ENCODE measurements at places on chromosomes 6 and 20.
A peak's percentile ranks its signal among the peaks of the same experiment; 100 is the strongest.

DNA sequence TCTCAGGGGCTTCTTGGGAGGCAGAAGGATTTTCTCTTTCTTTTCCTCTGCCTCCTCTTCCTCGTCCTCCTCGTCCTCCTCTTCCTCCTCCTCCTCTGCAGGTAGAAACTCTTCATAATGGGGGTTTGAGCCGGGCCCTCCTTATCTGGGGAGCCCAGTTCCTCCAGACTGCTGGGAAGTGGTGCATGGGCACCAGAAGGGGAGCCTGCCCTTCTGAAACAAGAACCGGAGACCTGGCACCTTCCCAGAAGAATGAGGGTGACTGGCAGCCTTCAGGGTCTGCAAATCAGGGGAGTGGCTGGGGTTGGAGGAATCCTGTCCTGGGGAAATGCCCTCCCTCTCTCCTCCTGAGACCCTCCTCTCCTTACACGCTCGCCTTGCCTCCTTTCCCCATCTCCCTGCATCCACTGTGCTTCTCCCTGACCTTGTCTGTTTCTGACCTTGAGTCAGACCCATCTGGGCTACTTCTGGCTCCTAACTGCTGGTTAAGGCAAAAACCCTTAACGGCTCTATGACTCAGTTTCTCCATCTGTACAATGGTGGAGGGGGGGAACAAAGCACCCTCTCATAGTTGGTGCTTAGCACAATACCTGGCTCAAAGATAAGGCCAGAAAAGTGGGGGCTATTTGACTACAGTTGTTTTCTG, 1.7 kb downstream of the TULP1 start:
- DNase-seq, result no peak

- DNase-seq, result no peak
These were observed 32.8 kb downstream of the LAMA4 start for GRCh38 chr6:112221561-112221960.

GRCh38 chr20:34753706-34754461, 49.7 kb downstream of the TP53INP2 start:
- no peak for DNase-seq

GRCh38 chr6:56691814-56692213, 49.1 kb upstream of the DST start:
- DNase-seq, result no peak

GRCh38 chr6:95364016-95364604, 213.2 kb upstream of the MANEA start:
- DNase-seq, result peak; percentile 16

GRCh38 chr20:24766143-24766527, 182.9 kb upstream of the CST7 start:
- no peak for DNase-seq

DNA sequence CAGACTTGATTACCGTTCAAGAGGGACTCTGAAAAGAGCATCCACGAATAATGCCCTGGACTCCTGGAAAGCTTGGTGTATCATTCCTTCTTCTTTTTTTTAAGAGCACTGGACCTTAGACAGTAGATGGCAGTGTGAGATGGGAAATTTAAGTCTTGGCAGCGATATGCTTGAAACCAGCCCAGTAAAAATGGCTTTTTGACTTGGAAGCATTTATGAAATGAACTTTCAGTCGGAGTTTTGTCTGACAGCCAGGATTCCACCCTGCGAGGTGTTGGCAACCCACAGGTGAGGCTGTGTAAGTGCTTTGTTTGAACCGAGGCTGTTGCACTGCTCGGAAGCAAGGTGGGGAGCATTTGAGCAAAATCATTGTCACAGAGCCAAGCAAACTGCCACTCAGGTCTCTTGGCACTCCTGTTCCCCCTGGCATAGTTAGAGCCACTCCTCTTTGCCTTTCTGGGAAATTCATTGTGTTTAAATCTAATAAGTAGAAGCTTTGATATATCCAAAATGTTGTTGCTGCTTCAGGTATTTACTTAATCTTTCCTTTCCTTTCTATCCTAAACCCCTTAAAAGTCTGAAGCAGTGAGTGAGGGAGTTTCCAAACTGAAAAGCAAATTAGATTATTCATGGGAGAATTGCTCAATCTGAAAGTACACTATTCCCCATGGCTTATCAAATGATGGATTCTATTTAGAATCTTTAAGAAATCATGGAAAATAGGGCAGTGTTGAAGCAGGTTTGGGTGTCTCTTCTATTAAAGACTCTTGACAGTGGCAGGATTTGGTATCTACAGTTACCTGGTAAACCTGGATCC, 272.8 kb upstream of the SLC35B3 start:
- DNase-seq, result peak; percentile 39

- DNase-seq, result peak; percentile 94
These were observed 181.6 kb upstream of the ECI2 start for GRCh38 chr6:4316867-4317400.

- DNase-seq, result no peak
These were observed 75.2 kb upstream of the PMEPA1 start for GRCh38 chr20:57785061-57785460.

DNA sequence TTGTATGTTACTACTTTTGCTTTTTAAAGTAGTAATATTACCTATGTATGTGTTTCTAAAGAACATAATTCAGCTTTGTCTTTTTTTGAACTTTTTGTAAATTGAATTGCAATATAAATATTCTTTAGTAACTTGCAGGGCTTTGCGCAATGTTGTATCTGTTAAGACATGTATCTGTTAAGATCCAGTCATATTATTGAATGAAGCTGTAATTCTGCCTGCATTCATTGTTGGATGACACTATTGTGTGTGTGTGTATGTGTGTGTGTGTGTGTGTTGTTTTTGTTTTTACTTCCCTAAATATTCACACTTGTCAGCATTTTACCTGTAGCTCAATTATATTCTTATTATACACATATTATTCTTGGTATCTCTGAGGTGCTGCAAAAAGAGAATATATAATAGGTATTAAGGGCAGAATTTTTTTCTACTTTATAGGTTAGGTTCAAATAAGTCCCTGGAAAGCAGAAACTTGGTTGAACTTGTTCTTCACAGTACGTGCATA, 164.0 kb downstream of the MEI4 start:
- DNase-seq, result no peak

- DNase-seq, result peak; percentile 90
These were observed 4.6 kb downstream of the SMIM29 start for GRCh38 chr6:34243901-34244884.

- DNase-seq, result no peak
These were observed 1.5 kb upstream of the SLA2 start for GRCh38 chr20:36647196-36648121.

- DNase-seq, result no peak
These were observed 655.0 kb downstream of the QKI start for GRCh38 chr6:164069350-164069990.
